Globus pallidus (tissue), 1 donor: ENCODE measurements at places on chromosomes 12 and 14.
A peak's percentile ranks its signal among the peaks of the same experiment; 100 is the strongest.

DNA sequence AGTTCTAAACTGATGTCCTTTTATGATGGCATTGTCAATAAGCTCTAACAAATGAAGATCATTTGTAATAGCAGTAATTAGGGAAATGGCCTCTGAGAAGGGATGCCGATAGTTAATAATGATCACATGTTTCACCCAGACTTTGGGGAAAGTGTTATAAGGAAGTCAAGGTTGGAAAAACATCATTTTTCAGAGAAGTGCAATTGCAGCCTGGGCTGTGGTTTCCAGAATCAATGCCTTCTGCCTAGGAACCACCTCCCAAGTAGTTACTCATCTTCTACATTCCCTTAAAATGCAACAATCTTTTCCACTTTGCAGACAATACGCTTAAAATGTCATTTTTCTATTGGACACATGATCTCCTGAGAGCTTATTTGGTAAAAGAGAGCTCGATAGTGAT, 879 bp downstream of the EDDM3A start:
- no peak for DNase-seq

- no peak for DNase-seq
Observed at GRCh38 chr12:47797441-47797840, 22.3 kb downstream of the HDAC7 start.

DNA sequence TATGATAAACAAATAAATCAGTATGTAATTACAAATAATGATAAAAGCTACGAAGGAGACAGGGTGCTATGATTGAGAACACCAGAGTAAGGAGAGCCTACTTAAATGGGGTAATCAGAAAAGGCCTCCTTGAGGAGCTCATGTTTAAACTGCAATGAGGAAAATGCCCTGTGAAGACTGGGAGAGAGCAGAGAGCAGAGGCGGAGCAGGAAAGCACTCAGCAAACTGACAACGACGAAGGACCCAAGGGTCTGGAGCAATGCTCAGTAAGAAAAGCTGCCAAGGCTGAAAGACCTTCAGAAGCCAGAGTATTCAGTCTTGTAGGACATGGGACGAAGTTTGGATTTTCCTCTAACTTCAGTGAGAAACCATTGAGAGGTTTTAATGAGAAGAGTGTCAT, 114.2 kb upstream of the PLEKHA5 start:
- DNase-seq, result no peak

- DNase-seq, result no peak
Observed at GRCh38 chr12:80701388-80701787, 6.0 kb upstream of the MYF6 start.

DNA sequence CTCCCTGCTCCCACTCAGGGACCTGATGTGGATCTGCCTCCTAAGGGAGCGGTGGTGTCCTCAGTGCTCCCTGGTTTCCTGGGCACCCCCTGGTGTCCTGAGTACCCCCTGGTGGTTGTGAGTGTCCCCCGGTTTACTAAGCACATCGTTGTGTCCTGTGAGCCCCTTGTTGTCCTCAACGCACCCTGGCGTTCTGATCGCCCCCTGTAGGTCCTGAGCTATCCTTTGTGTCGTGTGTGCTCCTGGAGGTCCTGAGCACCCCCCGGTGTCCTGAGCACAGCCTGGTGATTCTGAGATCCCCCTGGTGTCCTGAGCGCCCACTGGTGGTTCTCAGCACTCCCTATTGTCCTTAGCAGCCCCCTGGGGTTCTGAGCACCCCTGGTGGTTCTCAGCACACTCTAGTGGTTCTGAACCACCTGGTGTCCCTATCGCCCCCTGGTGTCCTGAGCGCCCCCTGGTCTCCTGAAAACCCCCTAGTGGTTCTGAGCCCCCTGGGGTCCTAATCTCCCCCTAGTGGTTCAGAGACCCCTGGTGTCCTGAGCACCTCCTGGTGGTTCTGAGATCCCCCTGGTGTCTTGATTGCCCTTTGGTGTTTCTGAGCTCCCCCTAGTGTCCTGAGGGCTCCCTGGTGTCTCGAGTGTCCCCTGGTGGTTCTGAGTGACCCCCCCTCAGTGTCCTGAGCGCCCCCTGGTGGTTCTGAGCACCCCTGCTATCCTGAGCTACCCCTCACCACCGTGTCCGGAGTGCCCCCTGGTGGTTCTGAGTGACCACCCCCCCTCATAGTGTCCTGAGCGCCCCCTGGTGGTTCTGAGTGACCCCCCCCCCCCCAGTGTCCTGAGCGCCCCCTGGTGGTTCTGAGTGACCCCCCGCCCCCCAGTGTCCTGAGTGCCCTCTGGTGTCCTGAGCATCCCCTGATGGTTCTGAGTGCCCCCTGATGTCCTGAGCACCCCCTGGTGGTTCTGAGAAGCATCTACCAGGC, 615.1 kb downstream of the TMEM121 start:
- no peak for DNase-seq

- DNase-seq, result no peak
Observed at GRCh38 chr12:11696084-11696483, 46.6 kb downstream of the ETV6 start.

- DNase-seq, result no peak
Observed at GRCh38 chr14:93957333-93957710, 19.0 kb downstream of the ASB2 start.

DNA sequence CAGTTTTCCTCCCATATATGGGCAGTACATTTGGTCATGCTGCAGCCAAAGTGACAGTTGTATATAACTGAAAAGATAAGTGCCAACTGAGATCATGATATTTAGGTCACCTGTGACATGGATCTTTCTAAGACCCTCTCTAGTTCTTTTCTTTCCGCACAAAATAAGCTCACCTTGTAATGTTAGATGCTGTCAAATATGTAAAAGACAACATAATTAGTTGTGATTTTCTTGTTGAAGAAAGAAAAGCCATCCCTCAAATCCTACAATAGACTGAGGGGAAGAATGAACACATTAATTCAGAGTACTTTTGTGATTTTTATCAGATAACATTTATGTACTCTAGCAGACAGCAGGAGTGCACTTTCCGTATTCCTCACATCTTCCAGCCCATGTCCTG, 37.4 kb downstream of the OVCH1 start:
- DNase-seq, result no peak

GRCh38 chr12:51621156-51621922, 30.3 kb downstream of the SCN8A start:
- no peak for DNase-seq

- no peak for DNase-seq
Observed at GRCh38 chr12:13023811-13024530, 20.2 kb upstream of the FAM234B start.

DNA sequence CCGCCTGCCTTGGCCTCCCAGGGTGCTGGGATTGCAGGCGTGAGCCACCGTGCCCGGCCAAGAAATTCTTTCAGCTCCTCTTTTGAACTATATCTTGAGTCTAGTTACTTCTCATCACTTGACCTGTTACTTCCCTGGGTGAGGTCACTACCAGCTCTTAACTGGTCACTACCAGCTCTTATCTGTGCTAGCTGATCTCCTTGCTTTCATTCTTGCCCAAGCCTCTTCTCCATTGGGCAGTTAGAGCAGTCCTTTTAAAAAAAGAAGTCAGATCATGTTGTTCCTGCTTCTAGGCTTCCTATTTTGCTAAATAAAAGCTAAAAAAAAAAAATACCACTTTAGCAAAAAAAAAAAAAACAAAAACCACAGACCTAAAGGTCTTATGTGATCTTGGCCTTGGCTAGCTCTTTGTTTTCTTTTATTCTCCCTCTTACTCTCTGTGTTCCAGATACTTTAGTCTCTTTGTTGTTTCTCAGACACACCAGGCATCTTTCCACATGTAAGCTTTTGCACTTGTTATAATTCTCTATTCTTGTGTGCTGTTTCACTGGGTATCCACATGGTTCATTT, 63.5 kb downstream of the RAD51B start:
- peak; percentile 22 for DNase-seq

DNA sequence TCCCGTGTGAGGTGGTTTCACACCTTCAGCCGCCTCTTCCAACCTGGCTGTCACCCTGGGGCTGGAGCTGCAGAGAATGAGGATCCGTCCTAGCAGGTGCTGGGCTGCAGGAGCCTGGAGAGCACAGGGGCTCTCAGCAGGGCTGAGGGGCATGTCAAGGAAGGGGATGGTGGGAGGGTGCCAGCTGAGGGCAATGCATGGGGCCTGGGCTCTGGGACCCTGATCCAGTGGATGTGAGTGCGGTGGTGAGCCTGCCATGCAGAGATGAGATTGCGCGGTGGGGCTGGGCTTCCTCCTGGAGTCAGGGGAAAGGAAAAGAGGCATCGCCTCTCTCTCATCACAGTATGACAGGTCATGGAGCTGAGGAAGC, 31.5 kb downstream of the ANAPC7 start:
- no peak for DNase-seq

GRCh38 chr12:117875744-117876435, 92.9 kb downstream of the KSR2 start:
- peak; percentile 21 for DNase-seq

DNA sequence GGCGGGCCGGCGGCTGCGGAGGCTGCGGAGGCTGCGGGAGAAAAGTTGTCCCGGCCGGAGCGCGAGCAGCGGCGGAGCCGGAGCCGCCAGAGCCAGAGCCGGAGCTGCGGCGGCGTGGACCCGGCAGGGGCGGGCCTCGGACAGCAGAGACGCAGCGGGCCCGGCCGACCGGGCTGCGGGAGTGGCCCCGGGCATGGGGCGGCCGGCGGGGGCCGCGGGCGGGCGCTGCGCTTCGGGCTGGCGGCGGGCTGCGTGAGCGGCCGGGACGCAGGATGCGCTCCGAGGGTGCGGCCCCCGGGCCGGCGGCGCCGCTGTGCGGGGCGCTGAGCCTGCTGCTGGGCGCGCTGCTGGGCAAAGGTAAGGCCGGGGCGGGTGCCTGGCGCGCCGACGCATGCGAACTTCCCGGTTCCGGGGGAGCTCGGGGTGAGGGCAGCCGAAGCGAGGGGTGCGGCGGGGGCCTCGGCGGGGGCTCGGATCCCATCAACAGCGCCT, at the start of gene TMEM132C:
TMEM132C (plus strand) TSS at position 40 of the 492 bp plus-strand sequence; CDS start at position 273, 233 bp downstream.
- DNase-seq, result no peak

- DNase-seq, result no peak
Observed at GRCh38 chr14:48665077-48665784, 920.9 kb downstream of the RPS29 start.

GRCh38 chr12:112458751-112459150, 40.0 kb downstream of the PTPN11 start:
- no peak for DNase-seq

- DNase-seq, result no peak
Observed at GRCh38 chr12:42691991-42692557, 102.5 kb upstream of the PRICKLE1 start.

- DNase-seq, result no peak
Observed at GRCh38 chr12:19120795-19121194, 8.7 kb upstream of the PLEKHA5 start.

- DNase-seq, result no peak
Observed at GRCh38 chr12:75838309-75838708, 193.3 kb downstream of the PHLDA1 start.

DNA sequence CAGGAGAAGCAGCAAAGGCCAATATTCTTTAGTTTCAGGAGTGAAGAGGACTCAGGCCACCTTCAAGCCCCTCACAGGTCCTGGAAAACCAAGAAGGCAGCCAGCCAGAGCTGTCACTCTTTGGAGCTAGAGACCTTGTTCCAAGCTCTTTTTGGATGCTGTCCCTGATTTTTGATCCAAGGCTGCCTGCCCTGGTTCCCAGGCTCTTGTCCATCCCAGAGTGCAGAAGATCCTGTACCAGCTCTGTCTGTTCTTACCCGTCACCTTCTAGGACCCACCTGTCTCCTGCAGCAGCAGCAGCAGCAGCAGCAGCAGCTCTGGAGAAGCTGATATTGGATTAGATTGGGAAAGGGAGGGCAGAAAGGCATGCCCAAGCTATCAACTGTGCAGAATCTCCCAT, 157.1 kb upstream of the NEDD1 start:
- DNase-seq, result no peak

GRCh38 chr14:69574263-69574953, at the start of gene CCDC177:
Gene CCDC177, minus strand, starts transcription at chr14:69574871. Its CDS starts 1,249 bp downstream, at chr14:69573622.
- no peak for DNase-seq

DNA sequence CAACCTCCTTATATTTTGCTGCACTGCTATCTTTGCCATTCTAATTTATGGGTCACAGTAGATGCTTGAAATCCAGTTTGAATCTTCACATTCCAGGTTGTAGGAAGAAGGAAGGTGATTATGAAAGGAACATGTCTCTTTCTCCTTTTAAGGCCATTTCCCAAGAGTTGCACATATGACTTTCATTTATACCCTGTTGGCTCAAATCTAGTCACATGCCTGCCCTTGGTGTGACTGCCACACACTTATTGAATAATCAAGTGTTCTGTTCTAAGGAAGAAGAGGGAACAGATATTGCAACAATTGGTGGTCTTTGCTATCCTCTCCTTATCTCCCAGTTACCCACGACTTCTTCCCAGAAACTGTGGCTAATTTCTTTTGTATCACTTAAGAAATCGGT, 404.3 kb downstream of the TMEM117 start:
- DNase-seq, result no peak

GRCh38 chr12:18897823-18898222, 159.9 kb downstream of the CAPZA3 start:
- no peak for DNase-seq

DNA sequence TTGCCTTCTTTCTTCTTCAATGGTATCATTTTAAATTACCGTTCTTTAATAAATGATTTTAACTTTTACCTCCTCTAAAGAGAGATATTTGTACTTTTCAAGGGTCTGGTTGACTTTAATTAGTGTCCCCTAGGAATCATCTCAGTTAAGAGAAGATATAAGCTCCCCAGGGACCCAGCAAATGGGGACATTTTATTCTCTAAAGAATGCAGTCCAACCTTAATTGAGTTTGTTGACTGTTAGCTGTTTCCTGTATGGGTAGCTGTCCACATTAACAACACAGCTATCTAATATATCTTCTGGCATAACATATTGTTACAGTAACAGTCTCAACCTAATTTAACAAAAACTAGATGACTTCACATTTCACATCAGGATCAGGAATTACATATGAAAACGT, 241.6 kb upstream of the NPAS3 start:
- DNase-seq, result no peak

GRCh38 chr14:35420036-35420811, 15.7 kb upstream of the NFKBIA start:
- no peak for DNase-seq

- DNase-seq, result peak; percentile 27
Observed at GRCh38 chr14:63276492-63277342, 42.0 kb downstream of the GPHB5 start.

GRCh38 chr14:45867046-45867894, 614.3 kb upstream of the MIS18BP1 start:
- no peak for DNase-seq

GRCh38 chr12:117111386-117111785, 12.2 kb upstream of the TESC start:
- no peak for DNase-seq

DNA sequence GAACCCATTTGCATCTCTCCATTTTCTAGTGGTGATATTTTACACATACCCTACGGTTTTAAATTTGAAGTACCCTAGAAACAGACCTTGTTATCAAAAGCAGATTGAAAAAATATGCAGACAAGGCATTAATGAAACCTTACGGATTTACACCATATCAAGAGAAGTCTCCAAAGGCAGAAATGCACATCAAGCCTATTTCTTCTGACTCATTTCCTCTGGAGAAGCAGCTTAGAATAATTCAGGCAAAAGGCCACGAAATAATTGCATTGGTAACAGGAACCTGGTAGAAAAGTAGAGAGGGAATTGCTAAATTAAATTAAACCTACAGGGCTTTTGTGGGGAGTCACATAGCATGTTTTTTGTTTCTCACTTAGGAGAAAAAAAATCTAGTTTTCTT, 34.7 kb downstream of the KICS2 start:
- no peak for DNase-seq

- DNase-seq, result peak; percentile 31
Observed at GRCh38 chr12:29889737-29890136, 106.0 kb upstream of the TMTC1 start.
